Thymus (tissue), 14 donors: ENCODE measurements at places on chromosomes 1 and 21. TPM values are rescaled to one million over a fixed set of nuclear protein-coding genes. Genes with fewer than 3 reads are reported as not detected.

DNA sequence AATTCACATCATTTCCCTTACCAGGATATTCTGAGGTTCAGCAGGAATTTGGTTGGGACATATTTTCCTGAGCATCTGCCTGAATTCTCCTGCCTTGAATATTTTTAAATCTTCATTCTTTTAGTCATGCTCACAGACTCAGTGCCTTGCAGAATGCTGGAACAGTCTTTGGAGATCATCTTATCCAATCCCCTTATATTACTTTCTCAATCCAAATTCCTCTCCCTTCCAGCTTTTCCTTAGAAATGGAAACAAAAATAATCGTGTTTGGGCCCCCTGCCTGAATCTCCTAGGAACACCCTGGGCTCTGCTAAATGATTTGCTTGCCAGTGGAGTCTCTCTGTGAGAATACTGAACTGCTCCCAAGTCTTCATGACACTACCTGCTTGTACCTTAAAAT is 38.4 kb downstream of the LHX8 start:
- DNase-seq, result no peak

DNA sequence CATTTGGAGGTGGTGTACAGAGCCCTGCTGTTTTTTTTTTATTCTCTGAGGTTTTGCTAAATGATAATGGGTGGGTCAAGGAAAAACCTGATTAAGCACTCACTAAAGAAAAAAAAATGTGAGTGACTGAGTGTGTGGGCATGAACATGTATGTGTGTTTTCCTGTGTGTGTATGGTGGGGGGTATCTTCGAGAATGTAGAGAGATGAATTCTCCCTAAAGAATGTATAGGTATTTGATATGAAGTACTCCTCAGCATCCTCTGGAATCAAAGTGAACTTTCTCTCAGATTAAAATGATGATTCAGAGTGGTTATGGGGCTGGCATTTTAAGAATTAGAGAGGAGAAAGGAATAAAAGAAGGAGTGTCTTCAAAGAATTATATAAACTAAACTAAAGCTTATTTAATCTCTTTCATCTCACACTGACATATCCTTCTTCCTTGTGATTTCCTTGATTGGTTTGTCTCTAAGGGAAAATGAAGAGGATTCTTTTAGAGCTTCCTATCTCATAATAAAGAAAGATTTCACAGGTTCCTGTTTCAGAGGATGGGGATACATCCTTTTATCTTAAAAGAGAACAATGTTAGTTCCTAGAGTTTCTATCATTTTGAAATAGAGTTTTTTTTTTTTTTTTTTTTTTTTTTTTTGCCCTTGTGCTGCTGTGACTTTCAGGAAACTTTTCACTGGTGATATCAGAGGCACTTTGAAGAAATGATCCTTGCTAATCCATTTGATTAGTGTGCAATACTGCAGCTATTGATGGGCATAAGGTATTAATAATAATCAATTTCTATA is 23.9 kb downstream of the S1PR1 start:
- DNase-seq, result no peak

DNA sequence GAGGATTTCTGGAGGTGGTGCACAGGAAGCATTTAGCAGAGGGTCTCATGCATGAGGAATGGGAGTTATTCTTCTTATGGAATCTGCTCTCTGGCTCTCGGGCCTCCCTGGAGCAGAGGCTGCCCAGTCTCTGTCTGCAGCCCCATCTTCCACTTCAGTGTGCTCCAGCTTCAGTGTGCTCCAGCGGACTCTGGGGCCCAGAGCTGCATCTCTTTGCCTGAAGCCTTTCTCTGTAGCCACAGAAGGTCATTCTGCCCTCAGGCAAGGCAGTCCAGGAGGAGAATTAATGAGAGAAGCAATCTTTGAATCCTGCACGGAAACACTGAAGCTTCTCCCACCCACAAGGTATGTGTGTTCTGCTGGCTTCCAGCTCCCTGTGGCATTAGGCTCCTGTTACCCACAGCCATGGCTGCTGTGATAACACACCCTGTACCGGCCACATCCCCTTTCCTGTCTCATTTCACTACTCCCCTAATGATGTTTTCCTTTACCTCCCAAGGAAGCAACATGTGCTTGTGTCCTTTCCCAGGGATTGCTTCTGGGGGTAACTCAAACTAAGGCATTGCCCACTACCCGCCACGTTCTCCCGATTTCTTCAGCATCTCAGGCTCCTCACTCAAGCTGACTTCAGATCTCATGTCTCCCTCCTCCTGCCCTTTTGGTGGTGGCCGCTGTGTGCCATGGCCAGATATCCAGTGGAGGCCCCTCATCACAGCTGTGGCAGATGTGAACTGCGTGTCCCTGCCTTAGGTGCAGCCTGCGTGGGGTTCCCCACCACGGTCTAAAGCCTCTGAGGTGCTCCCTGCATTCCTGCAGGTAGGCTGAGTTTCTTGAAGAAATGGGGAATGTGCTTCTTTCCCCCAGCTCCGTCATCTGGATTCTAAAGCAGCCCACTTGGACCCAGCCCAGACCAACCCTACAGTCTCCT is 181.2 kb upstream of the GALNT2 start:
- no peak for DNase-seq

The CADM3 gene
- polyA plus RNA-seq, result 1.1 TPM

The CYP4A11 gene
- polyA plus RNA-seq, result 0.05 TPM

DNA sequence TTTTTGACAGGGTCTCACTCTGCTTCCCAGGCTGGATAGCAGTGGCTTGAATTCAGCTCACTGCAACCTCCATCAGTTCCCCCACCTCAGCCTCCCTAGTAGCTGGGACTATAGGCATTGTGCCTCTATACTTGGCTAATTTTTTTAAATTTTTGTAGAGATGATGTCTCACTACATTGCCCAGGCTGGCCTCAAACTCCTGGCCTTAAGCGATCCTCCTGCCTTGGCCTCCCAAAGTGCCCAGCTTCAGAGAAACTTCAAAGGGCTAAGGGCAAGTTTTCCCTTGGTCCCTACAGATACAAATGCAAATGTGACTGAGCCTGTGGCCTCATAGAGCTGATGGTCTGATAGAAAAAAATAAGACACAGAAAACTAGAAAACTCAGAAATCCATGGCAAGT is 52.9 kb upstream of the PRRC2C start:
- no peak for DNase-seq

The KRTAP19-3 gene
- polyA plus RNA-seq, result 2.4 TPM

GRCh38 chr1:232627645-232628334 is 2.1 kb downstream of the SIPA1L2 start:
- DNase-seq, result peak; percentile 35

DNA sequence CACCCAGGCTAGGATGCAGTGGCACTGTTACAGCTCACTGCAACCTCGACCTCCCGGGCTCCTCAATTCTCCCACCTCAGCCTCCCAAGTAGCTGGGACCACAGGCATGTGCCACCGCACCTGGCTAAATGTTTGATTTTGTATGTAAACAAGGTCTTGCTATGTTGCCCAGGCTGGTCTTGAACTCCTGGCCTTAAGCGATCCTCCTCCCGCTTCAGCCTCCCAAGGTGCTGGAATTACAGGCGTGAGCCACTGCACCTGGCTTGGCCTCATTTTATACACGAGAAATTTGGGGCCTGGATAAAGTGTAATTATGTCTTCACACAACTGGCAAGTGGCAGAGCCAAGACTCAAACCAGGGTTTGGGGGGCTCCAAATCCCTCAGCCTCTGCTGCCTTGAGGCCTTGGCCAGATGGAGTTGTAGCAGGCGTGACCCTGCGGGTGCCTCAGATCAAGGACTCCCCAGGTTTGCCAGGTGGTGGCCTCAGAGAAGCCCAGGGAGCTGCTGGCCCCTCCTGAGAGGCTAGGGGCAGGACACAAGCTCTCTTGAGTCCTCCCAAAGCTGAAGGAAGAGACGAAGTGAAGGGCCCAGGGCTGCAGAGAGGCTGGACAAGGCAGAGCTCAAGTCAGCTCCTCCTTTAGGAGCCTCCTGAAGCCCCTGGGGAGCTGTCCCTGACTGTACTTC is 61.7 kb downstream of the MDM4 start:
- DNase-seq, result no peak

The MYBPHL gene
- polyA plus RNA-seq, result 0.43 TPM

The MARK1 gene
- 4.9 TPM for polyA plus RNA-seq

GRCh38 chr1:44835738-44836675 is 7.0 kb downstream of the PTCH2 start:
- peak; percentile 64 for DNase-seq

GRCh38 chr1:103459346-103459745 is 66.2 kb upstream of the RNPC3 start:
- DNase-seq, result no peak

DNA sequence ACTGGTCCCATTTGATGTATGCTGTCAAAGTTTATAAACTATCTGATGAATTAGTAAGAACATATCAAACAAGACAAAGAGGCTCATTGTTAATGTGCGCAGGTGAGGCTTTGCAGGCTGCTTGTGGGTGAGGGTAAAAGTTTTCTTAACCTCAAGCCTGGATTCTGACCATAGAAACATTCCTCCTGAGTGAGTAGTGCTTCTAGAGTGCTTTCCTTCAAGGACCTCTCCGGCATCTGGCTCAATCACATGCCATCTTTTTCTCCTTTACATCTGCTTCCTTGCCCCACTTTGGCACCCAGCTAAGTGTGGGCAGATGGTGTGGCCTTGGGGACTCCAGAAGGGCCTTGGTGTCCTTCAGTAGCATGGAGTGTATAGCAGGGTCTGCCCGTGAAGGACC is 104.0 kb downstream of the ROR1 start:
- no peak for DNase-seq

GRCh38 chr1:205032508-205032907 is 10.5 kb upstream of the CNTN2 start:
- DNase-seq, result no peak

- DNase-seq, result no peak
Observed at GRCh38 chr1:22257290-22258275, 114.7 kb upstream of the WNT4 start.
